Epithelial cell of prostate (primary cell): ENCODE measurements at places on chromosomes 7 and 10.

- no peak for DNase-seq
Measured at GRCh38 chr7:151018421-151019129, 5.7 kb downstream of the ATG9B start.

DNA sequence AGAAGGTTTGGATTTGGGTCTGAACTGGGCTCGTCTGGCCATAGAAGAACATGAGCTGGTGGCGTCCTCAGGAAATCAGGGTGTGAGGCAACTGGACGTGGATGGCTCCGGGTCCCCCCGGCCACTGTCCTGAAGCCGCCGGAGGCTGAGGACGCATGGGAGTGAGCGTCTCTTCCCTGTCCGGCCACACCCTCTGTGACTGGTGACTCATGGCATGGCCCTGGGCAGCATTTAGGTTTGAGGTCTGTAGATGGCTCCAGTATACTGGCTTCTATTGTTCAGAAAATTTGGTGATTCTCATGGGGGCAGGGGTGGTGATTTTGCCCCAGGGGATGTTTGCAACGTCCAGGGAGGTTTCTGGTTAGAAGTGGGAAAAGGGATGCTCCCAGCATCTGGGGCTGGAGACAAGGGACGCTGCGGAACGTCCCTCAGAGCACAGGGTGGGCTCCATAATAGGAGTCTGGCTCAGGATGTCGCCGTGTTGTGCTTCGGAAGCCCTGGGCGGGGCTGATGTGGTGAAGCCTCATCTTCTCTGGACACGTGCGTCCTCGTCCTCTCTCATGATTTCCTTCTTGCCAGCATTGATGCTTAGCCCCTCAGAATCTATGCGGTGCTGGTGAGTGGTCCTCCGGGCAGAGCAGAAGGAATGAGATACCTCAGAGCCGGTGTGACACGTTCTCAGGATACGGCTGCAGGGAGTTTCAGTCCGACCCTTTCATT lies 49.9 kb downstream of the PITRM1 start:
- DNase-seq: no peak

DNA sequence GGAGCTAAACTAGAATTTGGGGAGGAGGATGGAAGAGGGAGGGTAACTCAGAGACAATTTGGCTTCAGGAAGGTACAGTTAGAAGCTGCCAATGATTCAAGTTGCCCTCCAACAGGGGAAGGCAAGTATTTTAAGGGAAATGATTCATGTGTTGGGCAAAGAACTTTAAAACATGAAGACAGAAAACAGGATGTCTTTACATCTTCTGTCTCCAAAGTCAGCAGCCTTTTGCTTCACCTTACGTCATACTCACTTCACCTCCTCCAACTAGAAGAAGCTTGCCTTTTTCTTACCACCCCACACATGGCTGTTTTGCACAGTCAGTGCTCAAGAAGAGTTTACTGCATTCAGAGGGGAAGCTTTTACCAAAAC lies 36.1 kb downstream of the PPP1R3C start:
- no peak for DNase-seq

GRCh38 chr10:103853428-103854264 lies 1.7 kb downstream of the SH3PXD2A start:
- no peak for DNase-seq

- DNase-seq: no peak
Measured at GRCh38 chr10:20674926-20675325, 222.2 kb downstream of the NEBL start.

- DNase-seq: no peak
Measured at GRCh38 chr7:102463841-102464576, 654 bp downstream of the ALKBH4 start.

DNA sequence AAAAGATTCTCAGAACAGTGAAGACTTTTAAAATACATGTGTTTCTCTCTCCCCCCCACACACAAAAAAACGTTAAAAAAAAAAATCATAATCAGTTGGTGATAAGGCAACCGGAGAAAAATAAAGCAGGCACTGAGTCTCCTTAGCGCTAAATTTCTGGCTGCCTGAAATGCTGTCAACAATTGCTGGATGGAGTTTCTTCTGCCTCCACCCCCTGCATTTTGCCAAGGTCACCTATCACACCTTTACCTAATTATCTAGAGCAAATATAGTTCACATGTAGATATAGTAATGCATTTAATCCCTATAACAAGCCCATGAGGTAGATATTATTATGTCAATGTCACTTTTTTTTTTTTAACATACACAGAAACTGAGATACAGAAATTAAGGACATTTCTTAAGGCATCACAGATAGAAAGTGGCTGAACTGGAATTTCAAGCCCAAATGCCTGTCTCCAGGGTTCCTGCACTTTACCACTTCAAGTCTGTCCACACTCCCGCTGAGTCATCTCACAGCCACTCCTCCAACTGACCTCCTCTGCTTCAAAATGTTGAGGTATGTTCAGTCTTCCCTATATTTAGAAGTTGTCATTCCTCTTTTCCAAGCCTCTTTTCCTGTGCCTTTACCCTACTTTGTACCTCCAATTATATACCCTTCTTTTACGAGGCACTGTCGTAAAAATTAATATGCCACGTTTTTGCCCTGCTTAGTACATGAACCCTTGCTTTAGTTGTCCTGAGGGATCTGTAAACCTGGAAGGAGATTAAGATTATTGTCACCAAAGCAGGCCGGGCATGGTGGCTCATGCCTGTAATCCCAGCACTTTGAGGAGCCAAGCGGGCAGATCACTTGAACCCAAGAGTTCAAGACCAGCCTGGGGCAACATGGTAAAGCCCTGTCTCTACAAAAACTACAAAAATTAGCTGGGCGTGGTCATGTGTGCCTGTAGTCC lies 72.8 kb upstream of the MPP7 start:
- DNase-seq: peak; percentile 60

GRCh38 chr10:113080925-113081229 lies 130.8 kb downstream of the TCF7L2 start:
- DNase-seq: no peak

GRCh38 chr7:149727899-149728476 lies 45.4 kb downstream of the ZNF467 start:
- DNase-seq: no peak

- DNase-seq: no peak
Measured at GRCh38 chr10:104429846-104430245, 76.2 kb downstream of the CFAP58 start.

- DNase-seq: no peak
Measured at GRCh38 chr7:66638309-66639099, 9.8 kb downstream of the KCTD7 start.

- DNase-seq: no peak
Measured at GRCh38 chr10:70773965-70774809, 11.0 kb downstream of the TBATA start.

DNA sequence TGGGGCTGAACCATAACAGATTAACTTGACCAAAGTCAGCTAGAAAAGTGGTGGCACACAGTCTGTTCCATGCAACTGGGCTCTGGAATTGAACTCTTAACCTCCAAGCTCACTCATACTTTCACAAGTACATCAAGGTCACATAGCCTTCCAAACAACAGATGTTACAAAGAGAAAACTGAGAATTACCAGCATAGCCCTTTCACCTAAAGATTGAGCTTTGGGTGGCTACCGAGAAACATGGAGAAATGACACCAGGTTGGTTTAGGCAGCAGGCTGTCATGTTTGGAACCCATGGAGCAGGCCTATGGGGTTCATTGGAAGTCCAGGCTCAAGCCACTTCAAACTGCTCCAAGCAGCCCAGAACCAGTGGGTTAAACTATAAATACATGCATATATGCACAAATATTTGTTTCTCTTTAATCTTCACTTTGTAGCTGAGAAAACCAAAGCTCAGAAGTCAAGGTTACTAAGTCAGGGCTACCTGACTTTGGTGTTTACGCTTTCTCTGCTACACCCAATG lies 59.1 kb downstream of the MALSU1 start:
- no peak for DNase-seq

DNA sequence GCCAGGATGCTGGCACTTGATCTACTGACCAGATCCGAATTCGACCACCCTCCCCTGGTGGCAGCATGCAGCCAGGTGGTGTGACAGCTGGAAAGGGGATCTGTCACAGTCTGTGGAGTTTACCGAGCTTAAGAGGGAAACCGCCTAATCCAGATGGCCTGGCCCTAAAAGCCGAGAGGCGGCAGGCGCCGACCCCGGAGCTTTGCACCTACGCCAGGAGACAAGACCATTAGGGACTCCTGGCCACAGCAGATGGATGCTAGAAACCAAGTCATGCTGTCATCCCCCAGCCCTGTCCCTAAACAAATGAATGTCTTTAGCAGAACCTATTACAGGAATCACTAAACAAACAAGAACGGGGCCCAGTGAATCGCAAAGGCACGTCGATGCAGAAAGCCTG lies 27.7 kb downstream of the RCC1L start:
- no peak for DNase-seq

GRCh38 chr10:20185116-20185515 lies 368.9 kb downstream of the PLXDC2 start:
- no peak for DNase-seq

DNA sequence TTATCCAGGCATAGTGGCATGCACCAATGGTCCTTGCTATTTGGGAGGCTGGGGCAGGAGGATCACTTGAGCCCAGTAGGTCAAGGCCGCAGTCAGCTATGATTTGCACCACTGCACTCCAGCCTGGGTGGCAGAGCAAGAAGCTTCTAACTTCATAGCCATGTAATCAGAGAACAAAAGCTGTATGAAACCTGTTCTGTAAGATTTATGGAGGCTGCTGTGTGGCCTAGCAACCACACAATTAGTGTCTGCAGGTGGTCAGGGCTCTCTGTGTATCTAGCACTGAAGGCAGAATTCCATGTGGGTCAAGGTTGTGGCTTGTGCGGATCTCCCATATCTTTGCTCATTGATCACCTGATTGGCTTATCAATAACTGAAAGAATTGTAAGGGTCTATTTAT lies 221.5 kb upstream of the FOXK1 start:
- DNase-seq: no peak

- DNase-seq: no peak
Measured at GRCh38 chr7:147978651-147979050, 611.9 kb upstream of the C7orf33 start.

DNA sequence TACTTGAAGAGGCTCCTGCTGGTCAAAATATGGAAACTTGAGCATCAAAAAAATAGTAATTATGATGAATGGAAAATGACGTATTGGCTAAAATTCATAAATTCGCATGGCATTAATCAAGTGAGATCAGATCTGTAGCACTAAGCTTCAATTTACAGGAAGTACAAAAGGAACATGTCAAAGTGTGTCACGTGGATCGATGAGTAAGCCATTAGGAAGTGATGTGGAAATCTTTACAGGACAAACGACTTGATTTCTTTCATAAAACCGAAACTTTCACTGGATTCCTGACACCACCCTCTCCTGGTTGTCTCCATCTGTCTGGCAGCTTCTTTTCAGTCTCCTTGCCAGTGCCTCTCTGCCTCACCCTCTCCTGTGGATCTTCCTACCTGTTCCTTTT lies 25.8 kb downstream of the AKR1C8 start:
- no peak for DNase-seq

GRCh38 chr10:7285522-7286322 lies 125.1 kb downstream of the SFMBT2 start:
- no peak for DNase-seq

DNA sequence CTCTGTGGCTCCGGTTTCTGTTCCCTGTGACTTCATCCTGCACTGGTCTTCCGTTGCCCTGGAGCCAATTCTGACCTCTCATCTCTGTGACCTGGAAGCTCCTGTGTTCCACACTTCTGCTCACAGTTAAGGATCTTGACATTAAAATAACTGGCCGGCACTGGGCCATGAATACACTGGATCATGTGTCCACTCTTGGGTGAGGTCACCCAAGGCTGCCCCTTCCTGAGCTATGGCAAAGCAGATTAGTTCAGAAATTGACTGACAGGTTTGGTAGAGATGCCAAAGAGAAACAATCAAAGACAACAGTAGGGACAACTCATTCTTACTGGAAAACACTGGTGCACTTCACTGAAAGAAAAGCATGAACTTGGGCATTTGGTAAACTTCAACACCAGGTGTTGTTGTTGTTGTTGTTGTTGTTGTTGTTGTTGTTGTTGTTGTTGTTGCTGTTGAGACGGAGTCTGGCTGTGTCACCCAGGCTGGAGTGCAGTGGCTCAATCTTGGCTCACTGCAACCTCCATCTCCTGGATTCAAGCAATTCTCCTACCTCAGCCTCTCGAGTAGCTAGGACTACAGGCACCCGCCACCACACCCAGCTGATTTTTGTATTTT lies 36.7 kb upstream of the GRID1 start:
- no peak for DNase-seq

DNA sequence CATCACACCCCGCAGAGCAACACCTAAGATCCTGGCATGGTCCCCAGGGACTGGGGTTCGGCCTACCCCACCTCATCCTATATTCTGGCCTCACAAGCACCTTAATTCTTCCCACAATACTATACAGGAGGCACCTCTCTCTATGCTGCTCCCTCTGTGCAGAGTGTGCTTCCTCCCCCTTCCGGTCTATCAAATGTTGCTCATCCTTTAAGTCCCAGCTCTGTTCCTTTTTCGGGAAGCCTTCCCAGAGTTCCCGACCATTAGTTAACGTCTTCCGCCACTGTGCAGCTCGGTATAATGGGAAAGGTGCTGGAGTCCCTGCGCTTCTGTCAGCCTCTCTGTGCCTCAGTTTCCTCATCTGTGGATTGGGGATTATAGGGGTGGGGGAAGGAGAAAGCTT lies 21.8 kb downstream of the PALD1 start:
- no peak for DNase-seq

DNA sequence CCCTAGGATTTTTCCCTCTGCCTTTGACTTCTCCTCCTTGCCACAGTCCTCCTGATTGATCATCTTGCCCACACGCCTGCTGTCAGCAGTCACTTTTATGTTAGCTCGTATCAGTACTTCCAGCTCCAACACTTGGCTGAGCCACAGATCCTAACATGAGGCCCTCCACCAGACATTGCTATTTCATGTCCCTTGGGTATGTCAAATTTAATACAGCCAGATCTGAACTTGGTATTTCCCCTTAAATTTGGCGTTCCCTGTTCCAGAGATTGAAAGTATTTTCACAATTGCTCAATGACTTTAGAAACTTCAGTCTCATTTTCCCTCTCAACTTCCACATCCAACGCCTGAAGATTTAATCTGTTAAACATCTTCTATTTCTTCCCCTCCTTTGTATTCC lies 140.4 kb downstream of the RNLS start:
- no peak for DNase-seq

DNA sequence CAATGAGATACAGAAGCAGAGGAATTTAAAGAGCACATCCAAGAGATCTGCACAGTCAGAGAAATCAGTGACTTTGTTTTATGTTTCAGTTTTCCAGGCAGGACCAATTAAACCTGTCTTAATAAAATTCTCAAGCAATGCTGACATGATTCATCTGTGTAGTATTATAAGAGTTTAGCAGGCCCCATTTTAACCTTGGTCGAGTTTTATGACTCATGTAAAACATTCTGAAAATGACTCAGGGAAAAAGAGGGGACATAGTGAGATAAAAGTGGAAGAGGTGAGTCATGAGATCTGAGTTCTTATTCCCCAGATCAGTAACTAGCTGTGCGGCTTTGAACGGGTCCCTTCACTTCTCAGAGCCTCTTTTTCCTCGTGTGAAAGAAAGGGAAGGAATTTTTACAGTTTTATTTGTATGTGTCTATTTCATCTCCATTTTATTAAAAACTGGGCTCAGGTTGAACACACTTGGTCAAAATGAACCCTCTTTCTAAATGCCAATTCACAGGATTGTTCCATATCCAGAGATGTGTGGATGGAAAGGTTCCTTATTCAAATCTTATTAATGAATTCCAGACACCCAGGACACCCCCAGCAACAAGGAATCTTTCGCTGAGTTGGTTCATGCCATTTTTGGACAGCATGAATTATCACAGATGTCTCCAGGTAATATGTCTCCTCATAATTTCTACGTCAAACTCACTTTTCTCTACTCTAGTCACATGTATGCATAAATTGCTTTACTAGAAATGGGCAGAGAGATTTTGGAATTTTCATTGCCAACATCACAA lies 143.2 kb downstream of the JAZF1 start:
- peak; percentile 84 for DNase-seq
